Brain microvascular endothelial cell (primary cell): ENCODE measurements at places on chromosomes 2 and 18.

GRCh38 chr2:158953926-158954763, 14.3 kb upstream of the TANC1 start:
- peak; percentile 93 for DNase-seq

DNA sequence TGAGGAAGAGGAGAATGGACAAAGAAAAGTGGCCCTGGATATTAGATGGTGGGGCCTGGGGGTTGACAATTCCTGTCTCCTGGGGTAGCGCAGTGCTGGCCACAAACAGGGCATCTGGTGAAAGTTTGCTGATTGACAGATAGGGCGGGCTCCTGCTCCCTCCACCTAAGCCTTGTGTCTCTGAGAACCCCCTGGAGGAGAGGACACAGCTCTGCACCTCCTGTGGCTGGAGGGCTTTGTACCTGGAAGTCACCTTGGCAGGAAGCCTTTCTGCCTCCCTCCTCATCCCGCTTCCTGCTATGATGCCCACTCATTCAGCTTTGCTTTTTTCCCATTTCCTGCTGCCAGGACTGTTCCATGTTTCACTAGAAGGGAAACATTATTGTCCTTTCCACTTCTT, 72.4 kb downstream of the RHOB start:
- no peak for DNase-seq

GRCh38 chr2:234488913-234489451, 7.9 kb downstream of the ARL4C start:
- DNase-seq, result no peak

GRCh38 chr2:230053753-230054478, 14.8 kb downstream of the SLC16A14 start:
- DNase-seq, result peak; percentile 73

GRCh38 chr2:158633261-158633660, 161.9 kb upstream of the DAPL1 start:
- DNase-seq, result no peak

DNA sequence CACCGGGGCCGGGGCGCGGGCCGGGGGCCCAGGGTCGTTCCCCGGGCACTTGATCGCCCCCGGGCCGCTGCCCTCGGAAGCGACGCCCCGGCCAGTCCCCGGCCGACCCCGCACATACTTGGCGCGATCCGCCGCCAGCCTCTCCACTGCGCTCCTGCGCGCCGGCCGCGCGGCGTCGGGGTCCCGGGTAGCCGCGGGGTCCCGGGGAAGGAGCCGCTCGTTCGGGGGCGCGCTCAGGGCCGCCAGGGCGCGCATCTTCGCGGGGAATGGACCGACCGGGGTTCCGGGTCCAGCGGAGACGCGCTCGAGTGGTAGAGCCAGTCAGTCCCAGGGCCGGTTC, 204 bp downstream of the FAM110C start:
- DNase-seq, result no peak

- DNase-seq, result no peak
Measured at GRCh38 chr18:51171625-51172259, 25.7 kb downstream of the MEX3C start.

- DNase-seq, result no peak
Measured at GRCh38 chr2:144935191-144935590, 415.3 kb upstream of the ZEB2 start.

- peak; percentile 42 for DNase-seq
Measured at GRCh38 chr2:240435457-240435947, at the start of gene GPC1. Gene GPC1, plus strand, starts transcription at chr2:240435663. Its CDS starts 256 bp downstream, at chr2:240435919.

DNA sequence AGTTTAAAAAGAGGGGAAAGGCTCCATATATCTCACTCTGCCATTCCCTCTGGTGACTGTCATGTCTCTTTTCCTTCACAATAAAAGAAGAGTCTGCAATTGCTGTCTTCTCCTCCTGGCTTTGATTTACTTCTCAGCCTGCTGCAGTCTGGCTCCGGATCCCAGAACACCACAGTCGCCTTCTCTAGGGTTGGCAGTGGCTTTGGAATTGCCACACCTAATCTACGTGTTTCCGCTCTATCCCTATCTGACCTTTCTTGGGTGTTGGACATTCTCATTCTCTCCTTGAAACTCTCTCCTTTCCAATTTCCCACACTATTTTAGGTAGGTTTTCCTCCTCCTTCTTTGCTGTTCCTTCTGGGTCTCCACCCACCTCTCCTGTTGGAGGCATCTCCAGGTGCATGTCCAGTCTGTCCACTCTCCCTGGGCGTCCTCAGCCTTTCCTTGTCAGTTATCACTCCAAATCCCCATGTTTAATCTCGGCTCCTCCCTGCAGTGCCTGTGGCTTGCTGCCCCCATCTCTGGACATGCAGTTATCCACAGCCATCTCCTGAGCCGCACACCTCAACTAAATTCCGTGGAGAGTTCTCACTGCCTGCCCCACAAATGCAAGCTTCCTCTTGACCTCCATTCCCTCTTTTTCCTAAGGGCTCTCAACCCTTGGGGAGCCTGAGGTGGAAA, 112.8 kb downstream of the KCTD1 start:
- DNase-seq, result no peak

DNA sequence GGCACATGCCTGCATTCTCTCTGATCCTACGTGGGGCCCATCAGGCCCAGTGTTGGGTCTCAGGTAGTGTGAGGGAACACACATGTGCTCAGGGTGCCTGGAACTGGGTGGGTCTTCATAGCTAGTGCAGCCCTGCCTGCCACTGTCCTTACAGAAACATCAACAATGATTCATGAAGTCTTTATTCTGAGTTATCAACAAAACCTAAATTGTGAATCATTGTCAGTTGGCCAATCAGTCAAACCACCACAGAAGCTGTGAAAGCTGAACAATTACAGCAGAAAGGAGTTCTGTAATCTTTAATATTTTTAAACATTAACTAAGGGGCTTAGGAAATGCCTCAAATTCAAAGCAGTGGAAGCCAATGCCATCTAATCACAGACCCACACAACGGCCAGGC, 82.8 kb upstream of the ZNF521 start:
- no peak for DNase-seq

GRCh38 chr2:207855591-207855990, 85.9 kb upstream of the FZD5 start:
- no peak for DNase-seq

GRCh38 chr2:208266553-208266893, 468 bp downstream of the PIKFYVE start:
- DNase-seq, result no peak

DNA sequence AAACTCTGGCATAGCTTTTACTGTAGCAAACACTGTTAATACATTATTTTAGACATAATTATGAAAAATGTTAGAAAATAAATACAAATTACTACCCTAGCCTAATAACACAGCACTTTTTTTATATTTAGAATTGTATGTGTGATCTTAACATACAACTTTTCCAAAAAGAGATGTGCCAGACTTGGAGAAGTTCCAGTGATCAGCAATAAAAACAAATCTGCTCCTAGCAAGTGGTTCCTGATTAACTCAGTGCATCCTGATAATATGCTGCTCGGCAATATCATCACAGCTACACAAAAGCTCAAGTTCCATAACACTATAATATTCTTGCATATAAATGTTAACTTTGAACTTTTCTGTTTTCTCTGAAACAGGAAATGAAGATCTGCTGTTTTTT, 22.4 kb upstream of the PTPRM start:
- DNase-seq, result no peak

- DNase-seq, result peak; percentile 54
Measured at GRCh38 chr2:20962939-20963557, 80.8 kb downstream of the APOB start.

DNA sequence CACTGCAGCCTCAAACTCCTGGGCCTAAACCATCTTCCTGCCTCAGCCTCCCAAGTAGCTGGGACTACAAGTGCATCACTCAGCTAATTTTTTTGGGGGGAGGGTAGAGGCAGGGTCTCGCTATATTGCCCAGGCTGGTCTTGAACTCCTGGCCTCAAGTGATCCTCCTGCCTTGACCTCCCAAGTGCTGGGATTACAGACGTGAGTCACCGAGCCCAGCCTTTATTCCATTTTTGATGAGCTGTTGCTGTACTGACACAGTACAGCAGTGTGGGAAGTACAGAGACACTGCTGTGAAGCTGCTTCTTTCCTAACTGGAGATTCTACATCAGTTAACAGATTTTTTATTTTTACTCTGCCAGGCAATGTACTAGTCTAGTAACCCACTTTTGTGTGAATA, 18.8 kb downstream of the PTRHD1 start:
- DNase-seq, result no peak

DNA sequence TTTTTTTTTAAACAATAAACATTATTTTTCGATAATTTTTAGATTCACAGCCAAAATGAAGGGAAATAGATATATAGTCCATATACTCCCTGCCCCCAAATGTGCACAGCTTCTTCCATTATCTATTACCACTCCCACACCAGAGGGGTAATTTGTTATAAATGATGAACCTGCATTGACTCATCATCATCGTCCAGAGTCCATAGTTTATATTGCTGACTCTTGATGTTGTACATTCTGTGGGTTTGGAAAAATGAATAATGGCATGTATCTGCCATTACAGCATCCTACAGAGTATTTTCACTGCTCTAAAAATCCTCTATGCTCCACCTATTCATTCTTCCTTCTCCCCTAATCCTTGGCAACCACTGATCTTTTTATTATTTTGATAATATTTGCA, 121.5 kb downstream of the LTBP1 start:
- DNase-seq, result peak; percentile 80

DNA sequence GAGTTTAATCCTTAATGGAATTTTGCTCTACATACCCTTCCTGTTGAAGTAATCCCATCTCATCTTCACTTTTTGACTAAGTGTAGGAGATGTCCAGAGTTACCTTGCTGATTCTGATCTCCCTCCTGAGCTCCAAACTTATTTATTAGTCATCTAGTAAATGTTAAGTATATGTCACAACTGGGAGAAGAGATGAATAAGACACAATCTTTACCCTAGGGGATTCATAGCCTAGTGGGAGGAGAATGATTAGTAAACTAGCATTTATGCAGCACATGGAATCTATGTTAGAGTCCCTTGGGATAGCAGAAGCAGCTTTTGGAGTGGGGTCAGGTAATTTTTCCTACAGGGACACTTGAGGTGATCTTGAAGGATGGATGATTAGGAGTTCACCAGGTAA, 20.7 kb downstream of the ACVR2A start:
- DNase-seq, result no peak

- DNase-seq, result no peak
Measured at GRCh38 chr18:3663870-3664512, 214.0 kb downstream of the TGIF1 start.

DNA sequence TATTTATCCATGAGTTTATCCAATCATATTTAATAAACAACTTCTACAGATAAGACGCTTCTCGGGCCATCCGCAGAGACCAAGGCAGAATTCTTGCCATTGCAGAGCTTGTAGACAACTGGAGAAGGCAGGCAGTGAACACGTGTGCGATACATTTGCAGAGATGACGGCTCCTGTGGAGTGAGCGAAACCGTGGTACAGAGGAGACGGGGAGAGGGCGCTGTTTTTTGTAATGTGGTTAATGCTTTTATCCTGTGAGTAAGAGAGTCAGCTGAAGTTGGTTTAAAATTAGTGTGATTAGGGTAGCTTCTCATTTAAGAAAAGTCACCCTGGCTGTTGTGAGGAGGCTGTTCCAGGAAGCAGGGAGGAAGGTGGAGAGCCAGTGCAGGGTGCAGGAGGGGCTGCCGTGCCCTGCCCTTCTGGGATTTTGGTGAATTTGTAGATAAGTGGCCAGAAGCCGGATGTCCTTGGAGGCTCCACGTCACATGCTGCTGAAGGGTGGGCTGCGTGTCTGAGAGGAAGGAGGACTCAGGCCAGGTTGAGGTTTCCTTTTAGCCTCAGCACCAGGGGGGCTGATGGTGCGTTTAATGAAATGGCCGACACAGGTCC, 151.4 kb downstream of the SNTG2 start:
- DNase-seq, result no peak

DNA sequence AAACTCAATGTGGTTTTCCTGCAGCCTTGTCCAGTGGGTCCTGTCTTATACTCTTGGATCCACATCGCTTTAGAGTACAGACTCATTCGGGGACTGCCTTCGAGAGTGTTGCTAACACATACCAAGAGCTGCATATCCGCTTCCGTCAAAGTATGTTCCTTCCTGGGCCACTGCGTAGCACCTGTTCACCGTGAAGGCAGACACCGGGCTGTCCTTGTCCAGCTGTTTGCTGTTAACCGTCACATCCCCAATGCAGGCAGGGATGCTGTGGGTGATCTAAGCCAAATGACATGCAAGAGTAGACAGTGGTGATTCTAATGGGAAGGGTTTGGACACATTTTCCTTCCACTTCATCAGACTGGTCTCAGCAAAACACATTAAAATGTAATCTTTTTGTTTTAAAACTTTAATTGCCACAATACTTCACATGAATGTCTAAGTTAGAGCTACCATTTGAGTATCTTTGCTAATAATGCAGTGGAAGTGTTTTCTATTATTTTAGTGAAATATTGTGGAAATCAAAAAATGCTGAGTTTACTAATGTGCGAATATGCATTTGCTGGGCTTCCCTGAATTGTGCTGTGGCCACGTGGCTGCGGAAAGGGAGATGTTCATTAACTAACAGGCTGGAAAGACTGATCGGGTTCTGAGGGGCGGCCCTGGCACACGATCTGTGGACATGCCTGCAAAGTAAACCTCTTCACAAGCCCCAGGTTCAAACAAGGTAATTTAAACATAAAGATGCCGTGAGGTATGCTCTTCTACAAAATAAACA, 169.1 kb downstream of the LAMA1 start:
- no peak for DNase-seq

GRCh38 chr2:170144761-170145160, 33.2 kb upstream of the MYO3B start:
- no peak for DNase-seq

GRCh38 chr2:234075518-234075915, 25.0 kb downstream of the SPP2 start:
- DNase-seq, result no peak

- peak; percentile 4 for DNase-seq
Measured at GRCh38 chr2:202690321-202690900, 55.6 kb downstream of the FAM117B start.

GRCh38 chr2:208295834-208296233, 29.8 kb downstream of the PIKFYVE start:
- DNase-seq, result no peak

DNA sequence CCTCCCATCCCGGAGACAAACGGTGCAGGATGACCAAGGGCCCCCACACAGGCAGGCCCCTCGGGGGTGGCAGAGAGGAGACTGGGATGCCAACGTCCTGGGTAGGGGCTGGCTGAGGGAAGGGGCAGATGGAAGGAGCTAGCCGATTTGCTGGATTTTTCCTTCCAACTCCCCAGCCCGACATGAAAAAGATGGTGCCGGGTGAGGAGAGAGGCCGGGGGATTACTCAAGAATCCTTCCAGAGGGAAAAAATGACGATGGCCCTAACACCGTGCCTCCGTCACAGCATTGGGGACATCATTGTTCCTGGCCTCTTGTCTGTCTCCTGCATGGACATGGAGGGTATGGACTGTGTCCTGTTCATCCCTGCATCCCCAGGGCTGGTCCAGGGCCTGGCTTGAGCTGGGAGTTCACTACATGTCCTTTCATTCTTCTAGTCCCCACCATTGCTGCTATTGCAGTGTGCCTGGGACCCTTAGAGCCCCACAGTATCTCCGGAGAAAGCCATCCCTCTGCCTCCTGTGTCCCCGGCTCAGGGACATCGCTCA, 217.7 kb downstream of the TNS1 start:
- no peak for DNase-seq

DNA sequence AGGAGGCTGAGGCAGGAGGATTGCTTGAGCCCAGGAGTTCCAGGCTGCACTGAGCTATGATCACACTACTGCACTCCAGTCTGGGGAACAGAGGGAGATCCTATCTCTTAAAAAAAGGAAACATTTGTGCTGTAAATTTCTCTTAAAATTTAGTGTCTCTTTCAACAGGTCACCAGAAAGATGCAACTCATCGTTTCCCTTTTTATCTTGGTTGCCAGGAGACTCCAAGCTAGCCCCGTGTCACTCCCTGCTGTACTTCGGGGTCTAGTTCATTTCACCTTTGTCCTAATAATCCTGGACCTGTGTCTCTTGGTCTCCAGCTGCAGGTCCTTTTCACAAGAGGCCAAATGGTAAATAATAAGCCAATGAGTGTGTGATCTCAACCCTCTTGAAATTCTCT, 7.1 kb downstream of the HS1BP3 start:
- no peak for DNase-seq
